Caco-2 (cell line): ENCODE measurements at places on chromosomes 16 and 17.

DNA sequence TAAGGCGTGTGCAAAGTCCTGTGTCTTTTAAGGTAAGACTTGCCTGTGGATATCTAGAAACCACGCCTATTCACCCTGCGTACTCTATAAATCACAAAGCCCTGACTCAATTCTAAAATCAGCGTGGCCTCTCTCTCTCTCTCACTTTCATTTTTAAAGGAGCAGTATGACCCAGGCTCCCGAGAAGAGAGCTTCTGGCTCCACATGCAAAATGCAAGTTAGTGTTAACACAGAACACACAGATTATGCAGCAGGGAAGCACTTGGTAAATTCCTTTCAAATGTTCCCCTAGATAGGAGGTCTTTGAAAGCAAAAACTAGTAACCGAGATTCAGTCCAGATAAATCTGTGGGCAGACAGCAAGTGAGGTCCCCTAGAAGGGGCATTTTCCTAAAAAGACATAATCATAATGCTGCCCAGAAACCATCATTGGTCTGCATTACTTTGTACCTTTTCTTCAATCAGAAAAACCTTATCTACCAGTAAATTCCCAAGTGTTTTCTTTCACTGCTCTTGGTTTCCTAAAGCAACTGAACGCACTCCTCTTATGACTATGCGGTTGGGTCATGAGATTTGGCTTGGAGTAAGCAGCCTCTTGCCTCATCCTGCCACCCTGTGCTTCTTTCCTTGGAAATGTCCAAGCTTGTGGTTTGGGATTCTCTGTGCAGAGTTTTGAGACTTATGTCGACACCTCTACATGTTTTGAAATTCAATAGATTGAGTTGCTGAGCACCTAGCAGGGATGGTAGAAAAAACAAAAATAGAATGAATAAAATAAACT is 31.7 kb upstream of the KCNJ2 start:
- DNase-seq: no peak

DNA sequence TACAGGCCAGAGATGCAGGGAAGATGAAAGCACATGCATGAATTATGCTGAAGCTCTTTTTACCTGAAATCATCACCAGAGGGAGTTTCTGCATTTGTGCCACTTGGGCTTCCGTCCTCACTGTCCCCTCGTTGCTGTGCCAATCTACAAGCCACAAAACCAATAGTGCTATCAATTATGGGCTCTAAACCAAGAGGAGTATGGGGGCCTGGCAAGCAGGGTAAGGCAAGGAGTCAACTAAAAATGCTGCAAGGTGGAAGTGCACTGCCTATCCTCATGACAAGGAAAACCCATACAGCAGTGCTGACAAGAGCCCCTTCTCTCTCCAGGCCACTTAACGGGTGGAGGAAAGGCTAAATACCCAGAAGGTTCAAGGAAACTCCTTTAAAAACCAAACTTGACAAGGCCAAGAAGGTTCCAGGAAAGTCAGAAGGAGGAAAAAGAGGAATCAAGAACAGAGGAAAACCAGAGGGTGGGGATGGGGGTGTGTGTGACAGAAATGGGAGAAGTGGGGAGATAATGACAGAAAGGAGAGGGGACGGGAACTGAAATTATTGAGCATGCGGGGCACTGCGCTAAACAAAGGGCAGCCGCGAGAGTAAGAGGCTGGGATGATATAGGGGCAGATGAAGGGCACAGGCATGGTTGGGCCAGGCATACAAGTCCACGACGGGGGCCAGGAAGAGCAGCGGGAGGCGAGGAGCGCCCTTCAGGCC is 674 bp downstream of the C17orf75 start:
- no peak for DNase-seq

DNA sequence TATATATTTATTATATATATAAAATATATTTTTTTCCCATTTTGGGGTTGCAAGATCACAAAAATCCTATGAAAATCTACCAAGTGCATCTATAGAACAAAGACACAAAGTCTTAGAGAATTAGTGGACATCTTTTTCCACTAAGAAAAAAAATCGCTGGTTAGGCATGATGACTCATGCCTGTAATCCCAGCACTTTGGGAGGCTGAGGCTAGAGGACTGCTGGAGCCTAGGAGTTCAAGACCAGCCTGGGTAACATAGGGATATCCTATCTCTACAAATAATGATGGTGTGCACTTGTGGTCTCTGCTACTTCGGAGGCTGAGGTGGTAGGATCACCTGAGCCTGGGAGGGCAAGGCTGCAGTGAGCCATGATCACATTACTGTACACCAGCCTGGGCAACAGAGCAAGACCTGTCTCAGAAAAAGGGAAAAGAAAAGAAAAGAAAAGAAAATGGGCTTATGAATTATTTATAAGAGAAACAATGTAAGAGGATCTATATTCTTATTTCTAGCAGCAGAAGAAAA is 185.1 kb upstream of the PSMD7 start:
- DNase-seq: no peak

DNA sequence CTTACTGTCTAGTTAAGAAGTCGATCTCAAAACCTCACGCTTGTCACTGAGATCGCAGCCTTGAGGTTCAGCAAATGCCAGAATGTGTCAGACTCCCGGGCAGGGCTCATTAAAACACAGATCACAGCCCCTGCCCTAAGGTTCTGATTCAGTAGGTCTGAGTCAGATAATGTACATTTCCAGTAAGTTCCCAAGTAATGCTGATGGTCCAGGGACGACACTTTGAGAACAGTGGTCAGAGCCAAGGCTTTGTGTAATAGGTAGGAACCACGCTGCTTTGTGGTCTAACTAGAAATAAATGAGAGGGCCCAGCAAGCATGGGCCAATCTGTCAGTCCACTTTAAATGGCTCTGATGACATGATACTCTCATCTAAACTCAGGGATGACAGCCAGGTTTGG is 228.6 kb downstream of the ZFHX3 start:
- no peak for DNase-seq

- DNase-seq: no peak
Measured at GRCh38 chr16:52783616-52784015, 236.7 kb upstream of the TOX3 start.

DNA sequence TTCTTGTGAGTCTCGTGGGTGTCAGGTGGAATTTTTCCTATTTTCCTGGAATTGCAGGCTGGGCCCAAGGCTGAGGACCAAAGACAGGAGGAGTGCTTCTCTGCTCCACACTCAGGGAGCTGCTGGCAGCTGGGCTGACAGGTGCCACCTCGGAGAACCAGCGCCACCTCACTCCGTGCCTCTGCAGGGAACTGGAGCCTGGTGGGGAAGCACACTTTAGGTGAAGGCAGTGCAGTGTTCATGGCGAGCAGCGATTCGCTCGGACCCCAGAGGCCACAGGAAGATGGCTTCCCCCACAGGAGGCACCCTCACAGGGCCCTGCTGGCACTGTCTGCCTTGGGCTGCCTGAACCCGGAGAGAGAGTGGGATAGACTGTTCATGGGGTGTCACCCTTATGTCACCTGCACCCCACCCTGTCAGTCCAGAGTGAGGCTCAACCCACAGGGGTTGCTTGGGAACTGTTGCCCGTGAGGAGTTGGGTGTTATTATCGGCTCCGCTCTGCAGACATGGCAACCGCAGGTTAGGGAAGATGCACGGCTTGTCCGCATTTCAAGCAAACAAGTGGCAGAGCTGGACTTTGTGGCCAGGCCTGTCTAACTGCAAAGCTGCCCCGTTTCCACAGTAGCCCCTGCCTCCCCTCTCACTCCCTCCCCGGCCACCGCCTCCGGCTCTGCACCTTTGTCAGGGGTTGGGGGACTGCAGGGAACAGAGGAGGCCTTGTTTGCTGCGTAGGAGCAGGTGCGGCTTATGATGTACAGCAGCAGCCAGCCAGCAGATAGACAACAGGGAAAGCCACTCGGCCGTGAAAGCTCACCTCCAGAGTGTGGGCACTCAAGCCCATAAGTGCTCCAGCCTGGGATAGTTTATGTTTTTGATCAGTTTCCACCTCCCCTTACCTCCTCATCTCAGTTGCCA is 15.5 kb downstream of the TBC1D24 start:
- no peak for DNase-seq

DNA sequence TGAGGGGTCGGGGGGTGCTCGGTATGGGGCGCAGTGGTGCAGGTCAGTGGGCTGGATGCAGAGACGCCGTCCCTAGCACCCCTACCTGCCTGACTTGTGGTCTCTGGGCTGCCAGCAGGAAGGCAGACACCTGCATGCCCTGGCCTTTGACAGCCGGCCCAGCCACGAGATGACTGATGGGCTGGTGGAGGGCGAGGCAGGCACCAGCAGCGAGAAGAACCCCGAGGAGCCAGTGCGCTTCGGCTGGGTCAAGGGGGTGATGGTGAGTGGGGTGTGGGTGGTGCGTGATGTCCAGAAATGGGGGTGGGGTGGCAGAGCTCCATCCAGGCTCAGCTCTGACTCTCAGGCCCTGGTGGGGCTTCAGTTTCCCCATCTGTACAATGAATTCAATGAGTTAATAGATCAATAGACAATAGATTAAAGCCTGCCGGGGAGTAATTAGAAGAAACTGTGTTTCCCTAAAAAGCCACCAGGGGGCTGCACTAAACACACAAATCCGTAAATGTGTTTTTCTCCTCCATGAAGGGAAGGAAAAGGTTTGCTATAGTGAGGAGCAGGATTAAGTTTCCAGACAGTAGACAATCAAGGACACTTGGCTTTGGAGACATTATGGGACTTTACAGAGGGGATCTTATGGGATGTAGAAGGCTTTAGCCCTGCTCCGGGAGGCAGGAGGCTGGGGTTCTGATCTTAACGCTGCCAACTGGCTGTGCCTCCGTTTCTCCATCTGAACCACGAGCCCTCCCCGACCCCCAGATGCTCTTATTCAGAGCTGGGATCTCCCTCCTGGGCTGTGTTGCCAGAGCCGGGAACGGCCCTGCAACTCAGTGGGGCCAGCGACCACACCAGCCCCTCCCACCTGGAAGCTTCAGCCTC is 2.2 kb downstream of the SLC12A3 start:
- no peak for DNase-seq

GRCh38 chr16:69834807-69835466 is 72.8 kb downstream of the WWP2 start:
- no peak for DNase-seq

DNA sequence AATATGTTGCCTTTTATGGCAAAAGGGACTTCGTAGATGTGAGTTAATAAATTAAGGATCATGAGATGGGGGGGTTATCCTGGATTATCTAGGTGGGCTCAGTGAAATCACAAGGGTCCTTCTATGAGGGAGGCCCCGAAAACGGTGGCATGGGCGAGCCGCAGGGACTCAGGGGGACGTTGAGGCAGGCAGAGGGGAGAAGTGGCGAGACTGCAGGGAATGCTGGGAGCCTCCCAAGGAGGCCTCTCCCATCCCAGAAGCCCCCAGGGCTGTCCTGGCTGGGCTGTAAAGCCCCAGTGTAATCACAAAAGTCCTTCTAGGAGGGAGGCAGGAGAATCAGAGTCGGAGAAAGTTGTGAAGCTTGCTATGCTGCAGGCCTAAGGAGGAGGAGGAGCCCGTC is 35.0 kb downstream of the ITGAE start:
- DNase-seq: no peak

DNA sequence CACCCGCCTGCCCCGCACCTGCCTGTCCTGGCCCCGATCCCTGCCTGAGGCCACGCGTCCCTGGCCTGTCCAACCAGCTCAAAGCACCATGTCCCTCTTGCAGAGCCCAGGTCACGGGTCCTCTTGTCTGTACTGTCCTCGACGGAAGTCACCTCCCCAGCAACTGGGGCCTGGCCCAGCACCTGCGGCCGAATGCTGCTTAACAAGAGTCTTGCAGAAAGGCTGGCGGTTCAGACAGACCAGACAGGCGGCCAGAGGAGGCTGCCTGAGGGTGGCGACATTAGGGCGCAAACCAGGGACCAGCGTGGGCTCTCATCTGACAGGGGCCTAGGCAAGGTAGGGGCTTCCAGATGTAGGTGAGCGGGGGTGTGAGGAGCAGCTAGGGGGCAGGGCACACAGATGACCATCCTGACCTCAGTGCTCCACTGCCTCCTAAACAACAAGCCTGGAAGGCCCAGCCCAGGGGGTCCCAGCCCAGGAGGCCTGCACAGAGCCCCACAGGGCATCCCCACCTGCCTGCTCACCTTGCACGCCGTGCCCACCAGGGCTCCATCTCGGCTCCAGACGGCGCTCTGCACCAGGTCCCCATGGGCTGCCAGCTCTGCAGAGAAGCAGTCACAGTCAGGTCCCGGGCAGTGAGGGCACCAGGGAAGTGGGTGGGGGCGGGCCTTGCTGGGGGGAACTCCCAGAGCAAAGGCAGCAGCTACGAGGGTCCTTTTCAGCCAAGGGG is 11.3 kb downstream of the CORO7 start:
- DNase-seq: no peak

DNA sequence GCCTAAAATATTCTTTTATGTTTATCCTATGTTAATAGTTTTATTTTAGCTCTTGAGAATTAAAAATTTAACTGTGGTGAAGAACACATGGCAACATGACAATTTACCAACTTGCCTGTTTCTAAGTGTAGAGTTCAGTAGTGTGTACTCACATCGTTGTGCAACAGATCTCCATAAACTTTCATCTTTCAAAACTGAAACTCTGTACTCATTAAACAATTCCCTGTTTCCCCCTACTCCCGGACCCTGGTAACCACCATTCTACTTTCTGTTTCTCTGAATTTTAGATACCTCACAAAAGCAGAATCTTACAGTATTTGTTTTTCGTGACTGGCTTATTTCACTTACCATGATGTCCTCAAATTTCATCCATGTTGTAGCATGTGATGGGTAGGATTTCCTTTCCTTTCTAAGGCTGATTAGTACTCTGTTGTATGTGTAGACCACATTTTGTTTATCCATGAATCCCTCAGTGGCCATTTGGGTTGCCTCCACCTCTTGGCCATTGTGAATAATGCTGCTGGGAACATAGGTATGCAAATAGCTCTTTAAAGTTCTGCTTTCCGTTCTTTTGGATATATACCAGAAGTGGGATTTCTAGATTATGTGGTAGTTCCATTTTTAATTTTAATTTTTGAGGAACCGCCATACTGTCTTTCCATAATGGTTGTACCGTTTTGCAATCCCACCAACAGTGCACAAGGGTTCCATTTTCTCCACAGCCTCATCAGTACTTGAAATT is 17.4 kb downstream of the IST1 start:
- DNase-seq: no peak

DNA sequence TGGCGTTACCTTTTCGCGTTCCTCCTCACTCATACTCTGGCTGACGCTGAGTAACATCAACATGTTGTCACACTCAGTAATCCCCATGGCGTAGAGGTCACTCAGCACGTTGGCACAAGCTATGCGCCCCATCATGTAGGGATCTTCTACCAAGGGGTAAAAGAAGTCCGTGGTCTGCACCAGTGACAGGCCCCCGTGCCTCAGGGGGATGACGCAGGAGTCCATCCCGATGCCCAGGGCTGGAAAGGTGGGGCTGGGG is 596 bp downstream of the SEPHS2 start:
- no peak for DNase-seq

DNA sequence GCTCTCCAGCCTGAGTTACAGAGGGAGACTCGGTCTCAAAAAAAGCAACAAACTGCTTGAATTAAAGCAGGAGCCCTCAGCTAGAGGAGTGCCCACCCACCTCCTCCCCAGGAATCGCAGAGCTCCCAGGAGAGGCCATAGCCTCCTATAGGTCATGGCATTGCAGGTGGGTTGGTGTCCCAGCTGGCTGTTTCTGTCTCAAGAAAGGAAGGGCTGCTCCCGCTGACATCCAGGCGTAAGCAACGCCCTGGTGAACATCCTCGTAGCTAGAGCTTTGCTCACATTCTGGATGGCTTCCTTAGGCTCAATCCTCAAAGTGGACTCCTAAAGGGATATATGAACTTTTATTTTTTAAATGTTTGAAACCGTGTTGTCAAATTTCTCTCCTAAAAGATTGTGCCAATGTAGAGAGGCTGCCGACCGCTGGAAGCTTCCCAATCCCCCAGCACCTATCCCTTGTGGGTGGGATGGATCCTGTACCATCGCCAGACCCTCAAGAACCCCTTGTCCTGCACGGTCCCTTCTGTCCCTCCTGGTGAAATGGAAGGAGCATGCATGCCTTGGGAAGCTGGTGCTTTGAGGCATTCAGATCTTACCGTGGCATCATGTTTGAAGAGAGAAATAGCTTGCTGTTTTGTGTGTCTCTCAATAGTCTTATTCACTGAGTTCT is 5.9 kb downstream of the NLRC5 start:
- no peak for DNase-seq
